ENCODE measurements at places on chromosomes 4 and X.

DNA sequence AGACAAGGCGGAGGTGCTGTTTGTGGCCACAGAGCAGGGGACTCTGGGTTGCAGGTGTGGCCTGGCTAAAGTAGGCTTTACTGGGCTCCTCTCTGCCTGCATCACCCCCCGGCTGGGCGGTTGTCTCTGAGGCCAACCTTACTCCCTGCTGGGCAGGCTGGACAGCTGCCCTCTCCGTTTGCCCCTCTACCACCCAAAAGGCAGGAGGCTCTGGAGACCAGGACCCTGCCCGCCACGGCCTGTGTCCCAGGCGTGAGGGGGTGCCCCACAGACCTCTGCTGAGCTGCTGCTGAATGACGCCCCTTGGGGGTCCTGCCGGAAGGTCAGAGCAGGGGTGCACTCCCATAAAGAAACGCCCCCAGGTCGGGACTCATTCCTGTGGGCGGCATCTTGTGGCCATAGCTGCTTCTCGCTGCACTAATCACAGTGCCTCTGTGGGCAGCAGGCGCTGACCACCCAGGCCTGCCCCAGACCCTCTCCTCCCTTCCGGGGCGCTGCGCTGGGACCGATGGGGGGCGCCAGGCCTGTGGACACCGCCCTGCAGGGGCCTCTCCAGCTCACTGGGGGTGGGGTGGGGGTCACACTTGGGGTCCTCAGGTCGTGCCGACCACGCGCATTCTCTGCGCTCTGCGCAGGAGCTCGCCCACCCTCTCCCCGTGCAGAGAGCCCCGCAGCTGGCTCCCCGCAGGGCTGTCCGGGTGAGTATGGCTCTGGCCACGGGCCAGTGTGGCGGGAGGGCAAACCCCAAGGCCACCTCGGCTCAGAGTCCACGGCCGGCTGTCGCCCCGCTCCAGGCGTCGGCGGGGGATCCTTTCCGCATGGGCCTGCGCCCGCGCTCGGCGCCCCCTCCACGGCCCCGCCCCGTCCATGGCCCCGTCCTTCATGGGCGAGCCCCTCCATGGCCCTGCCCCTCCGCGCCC lies 920 bp downstream of the HTT-AS start:
- DNase-seq, result no peak

GRCh38 chrX:121546317-121546716 lies 498.9 kb downstream of the GLUD2 start:
- DNase-seq, result no peak

- DNase-seq, result no peak
These were observed 7.3 kb downstream of the RGS12 start for GRCh38 chr4:3299976-3300671.

- no peak for DNase-seq
These were observed 143.3 kb upstream of the KCNIP4 start for GRCh38 chr4:22091906-22092305.

- DNase-seq, result no peak
These were observed 163.2 kb upstream of the ETNPPL start for GRCh38 chr4:108926061-108926460.

DNA sequence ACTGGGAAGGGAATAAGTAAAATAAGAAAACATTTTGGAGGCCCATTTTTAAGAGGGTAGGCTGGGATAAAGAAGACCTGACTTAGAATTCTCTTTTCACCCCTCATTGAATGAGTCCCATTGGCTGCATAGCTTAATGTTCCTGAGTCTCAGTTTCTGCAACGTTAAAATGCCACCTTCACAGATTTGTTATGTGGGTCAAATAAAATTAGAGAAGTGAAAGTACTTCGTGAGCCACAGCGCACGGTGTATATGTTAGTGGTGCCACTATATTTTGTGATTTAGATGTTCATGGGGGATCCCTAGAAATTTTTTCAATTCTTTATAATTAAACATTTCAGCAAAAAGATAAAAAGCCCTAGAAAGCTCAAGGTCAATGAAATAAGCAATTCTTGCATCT lies 109.2 kb upstream of the HS3ST1 start:
- no peak for DNase-seq

GRCh38 chrX:17415242-17415810 lies 40.3 kb downstream of the NHS start:
- no peak for DNase-seq
